ENCODE measurements at places on chromosomes 4 and X.

- H3K4me3 ChIP-seq: no peak overlapping the region
- no peaks in the 10 kb centered on the region for H3K27me3 ChIP-seq
- H3K36me3 ChIP-seq: no peaks in the 10 kb centered on the region
- H3K4me1 ChIP-seq: no peaks in the 10 kb centered on the region
- no peak overlapping the region for H3K27ac ChIP-seq
Measured at GRCh38 chrX:40031911-40032310, 65.8 kb downstream of the BCOR start.

DNA sequence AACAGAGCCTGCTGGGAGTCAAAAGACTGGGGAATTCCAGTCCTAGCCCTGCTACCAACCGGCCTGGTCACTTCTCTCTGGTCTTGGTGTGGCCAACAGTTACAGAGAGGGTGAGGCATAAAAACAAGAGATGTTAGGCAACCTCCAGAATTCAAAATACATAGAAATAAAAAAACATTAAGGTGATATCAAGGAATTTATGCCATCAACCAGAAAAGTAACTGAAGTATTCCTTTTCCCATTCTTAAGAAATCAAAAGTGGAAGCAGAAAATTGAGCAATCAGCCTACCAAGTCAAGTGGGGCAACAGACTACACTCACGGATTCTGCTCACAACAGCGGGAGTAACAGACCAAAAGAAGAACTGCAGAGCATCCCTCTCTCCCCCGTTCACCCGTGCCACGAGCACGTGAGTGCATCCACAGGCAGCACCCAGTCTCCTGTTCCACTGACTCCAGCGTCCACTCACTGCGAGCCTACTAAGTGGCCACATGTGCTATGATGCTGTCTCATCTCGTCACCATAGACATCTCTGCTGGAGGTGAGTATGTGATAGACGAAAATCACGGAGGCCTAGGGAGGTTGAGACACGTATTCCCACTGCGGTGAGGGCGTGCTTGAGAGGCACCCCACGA lies 29.3 kb downstream of the AFAP1 start:
- peaks cover 3% of the 10 kb centered on the region for H3K4me1 ChIP-seq
- DNase-seq: no peak
- no peak overlapping the region for H3K27ac ChIP-seq
- H3K4me3 ChIP-seq: no peak overlapping the region

- H3K4me1 ChIP-seq: no peaks in the 10 kb centered on the region
- peak overlapping the region; percentile 31 for H3K4me3 ChIP-seq
- no peaks in the 10 kb centered on the region for H3K36me3 ChIP-seq
- peak; percentile 51 for DNase-seq
- H3K27ac ChIP-seq: no peak overlapping the region
Measured at GRCh38 chr4:177728361-177729152, 286.3 kb upstream of the AGA start.

DNA sequence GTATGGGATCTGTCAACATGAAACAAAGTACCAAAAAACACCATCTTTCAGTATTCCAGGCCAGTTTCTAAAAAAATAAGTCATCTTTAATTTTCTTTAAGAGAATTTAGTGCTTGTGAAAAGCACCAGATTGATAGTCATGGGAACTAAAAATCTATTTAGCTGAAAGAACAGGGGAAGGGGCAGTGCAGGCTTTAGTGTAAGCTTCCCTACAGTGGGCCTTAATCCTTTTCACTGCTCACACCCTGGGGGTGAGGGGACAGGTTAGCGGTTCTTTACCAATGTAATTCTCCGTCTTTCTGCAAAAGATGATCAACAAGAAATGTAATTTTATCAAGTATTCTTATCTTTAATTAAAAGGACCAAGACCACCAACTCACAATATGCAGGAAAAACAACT lies 47.1 kb downstream of the CHIC2 start:
- H3K36me3 ChIP-seq: no peaks in the 10 kb centered on the region
- no peaks in the 10 kb centered on the region for H3K4me1 ChIP-seq
- no peak for DNase-seq
- no peak overlapping the region for H3K27ac ChIP-seq
- H3K27me3 ChIP-seq: no peaks in the 10 kb centered on the region

- H3K36me3 ChIP-seq: no peaks in the 10 kb centered on the region
- H3K4me3 ChIP-seq: no peak overlapping the region
- DNase-seq: peak; percentile 40
- no peaks in the 10 kb centered on the region for H3K27me3 ChIP-seq
- no peak overlapping the region for H3K27ac ChIP-seq
Measured at GRCh38 chrX:3345281-3346191, 916 bp downstream of the MXRA5 start.
